ENCODE measurements at places on chromosomes 3 and 15.

DNA sequence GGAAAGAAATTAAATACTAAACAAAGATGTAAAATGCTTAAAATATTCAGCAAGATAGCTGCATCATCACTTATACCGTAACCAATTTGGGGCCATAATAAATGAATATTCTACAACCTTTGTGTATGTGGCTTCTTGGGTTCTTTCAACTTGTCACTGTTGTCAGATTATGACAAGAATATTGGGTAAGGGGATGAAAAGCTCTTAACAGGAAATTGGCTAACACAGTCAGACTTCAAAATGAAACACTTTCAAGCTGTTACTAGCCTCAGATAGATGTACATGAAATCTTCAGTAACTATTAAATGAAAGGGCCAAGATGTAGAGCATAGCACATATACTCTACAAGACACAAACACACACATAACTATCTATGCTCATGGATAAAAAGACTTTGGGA lies 38.7 kb upstream of the ZNF385D start:
- no peak for DNase-seq

DNA sequence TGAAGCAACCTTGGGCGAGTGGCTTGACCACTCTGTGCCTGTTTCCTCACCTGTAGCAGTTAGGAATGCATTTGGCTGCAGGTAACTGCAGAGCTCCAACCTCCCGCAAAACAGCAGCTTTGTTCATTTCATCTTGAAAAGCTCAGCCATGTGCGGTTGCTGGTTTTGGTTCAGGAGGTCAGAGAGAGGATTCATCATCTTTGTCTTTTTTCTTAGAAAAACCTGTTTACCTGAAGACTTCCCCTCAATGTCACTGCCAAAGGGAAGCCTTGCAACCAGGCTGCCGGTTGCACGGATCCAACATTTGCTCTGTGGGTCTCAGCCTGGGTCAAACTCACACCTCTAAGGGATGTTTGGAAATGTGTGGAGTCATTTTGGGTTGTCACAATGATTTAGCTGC lies 16.4 kb upstream of the FURIN start:
- no peak for DNase-seq

DNA sequence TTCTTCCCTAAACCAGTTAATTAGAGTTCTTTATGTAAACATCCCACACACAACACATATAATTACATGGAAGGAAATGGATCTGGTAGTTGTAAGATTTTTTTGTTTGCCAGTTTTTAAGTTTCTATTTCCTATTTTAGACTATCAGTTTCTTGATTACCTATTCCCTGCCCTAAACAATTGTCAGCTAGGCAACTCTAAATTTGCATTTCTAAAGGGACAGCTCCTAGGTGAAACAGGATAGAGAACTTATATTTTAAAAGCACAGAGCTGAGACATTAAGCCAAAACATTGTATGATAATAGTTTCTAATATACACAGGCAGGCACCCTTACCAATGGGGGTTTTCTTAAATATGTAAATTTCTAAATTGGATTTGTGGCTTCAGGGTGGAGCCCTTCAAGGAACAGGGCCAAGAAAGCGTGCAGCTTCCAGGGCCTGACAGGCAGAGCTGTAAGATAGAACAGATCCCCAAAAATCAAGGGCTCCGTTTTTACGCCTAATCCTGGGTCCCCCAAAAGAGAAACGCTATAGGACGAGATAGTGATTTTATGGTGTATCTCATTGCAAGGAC lies 8.9 kb downstream of the LEKR1 start:
- DNase-seq, result no peak

DNA sequence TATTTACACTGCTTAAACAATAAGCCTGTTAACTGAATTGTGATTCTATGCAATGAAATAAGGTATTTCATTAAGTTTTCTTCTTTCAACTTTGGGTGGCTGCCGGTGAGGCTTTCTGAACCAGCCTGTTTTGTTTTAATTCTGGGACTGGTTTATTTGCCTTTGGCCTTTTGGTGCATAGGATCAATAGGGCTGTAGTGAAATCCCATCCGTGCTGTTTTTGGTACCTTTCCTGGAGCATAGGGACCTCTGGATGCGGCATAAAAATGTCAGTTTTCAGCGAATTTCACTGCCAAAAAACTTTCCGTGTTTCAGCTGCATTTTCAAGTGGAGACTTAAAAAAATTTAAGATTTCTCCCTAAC lies 514 bp downstream of the PLS1 start:
- DNase-seq, result no peak

DNA sequence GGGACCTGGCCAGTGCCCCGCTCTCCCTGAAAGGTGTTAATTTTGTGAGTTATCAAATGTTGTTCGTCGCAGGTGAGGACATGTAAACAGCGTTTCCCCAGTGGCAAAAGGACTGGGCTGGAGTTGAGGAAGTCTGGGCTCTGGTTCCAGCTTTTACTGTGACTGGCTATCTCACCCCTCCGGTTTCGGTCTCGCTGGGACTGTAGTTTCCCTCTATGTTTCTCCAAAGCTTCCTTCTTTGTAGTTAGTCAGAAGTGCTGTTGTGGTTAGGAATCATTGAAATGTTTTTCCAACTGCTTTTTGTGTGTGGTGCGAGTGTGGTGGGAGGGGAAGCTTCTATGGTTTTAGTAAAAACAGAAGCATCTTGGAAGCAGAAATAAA lies 990 bp upstream of the CLDN1 start:
- no peak for DNase-seq

DNA sequence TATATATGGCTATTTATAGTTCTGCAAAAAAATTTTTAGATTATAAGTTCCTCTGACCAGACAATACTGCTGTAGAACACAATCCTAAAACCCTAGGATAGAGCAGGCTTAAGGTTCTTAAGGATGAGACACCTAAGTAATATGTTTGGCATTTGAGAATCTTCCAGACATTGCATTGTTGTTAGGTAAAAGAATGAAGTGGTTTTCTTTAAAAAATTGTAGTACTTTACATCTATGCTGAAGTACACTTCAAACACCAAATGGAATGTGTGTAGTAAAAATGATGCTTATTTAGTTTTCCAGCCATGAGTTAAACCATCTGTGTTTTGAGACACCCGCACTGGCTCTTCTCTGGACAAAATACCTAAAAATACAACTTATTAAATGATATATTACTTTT lies 857.7 kb downstream of the OTOL1 start:
- no peak for DNase-seq

DNA sequence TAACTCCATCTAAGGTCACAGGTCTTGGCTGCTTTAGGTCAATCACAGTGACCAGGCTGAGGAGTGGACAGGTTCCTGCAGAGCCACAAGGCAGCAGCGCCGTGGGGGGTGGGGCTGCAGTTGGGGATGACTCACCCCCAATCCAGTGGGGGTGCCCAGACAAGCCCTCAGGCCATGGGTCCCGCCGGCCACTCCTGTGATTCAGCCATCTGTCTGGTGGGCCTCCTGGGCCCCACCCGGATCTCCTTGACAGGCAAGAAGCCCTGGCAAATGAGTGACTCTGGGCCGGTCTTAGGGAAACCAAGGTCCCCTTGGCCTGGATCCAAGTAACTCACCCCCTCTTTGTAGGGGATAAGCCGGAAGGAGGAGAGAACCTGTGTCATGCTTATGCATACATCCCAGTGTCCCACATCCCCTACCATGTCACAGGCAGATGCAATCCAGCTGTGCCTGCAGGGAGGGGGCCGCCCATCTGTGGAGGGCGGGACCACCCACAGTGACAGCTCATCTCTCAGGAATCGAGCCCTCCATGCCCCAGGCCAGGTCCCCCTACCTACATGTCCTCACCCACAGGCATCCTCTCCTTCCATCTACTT lies 495 bp upstream of the COL7A1 start:
- DNase-seq, result no peak

GRCh38 chr15:43487271-43487895 lies 5.6 kb downstream of the TP53BP1 start:
- no peak for DNase-seq

GRCh38 chr15:85639752-85640381 lies 154.9 kb downstream of the KLHL25 start:
- no peak for DNase-seq

GRCh38 chr3:159586571-159587202 lies 401.9 kb upstream of the IL12A start:
- no peak for DNase-seq

DNA sequence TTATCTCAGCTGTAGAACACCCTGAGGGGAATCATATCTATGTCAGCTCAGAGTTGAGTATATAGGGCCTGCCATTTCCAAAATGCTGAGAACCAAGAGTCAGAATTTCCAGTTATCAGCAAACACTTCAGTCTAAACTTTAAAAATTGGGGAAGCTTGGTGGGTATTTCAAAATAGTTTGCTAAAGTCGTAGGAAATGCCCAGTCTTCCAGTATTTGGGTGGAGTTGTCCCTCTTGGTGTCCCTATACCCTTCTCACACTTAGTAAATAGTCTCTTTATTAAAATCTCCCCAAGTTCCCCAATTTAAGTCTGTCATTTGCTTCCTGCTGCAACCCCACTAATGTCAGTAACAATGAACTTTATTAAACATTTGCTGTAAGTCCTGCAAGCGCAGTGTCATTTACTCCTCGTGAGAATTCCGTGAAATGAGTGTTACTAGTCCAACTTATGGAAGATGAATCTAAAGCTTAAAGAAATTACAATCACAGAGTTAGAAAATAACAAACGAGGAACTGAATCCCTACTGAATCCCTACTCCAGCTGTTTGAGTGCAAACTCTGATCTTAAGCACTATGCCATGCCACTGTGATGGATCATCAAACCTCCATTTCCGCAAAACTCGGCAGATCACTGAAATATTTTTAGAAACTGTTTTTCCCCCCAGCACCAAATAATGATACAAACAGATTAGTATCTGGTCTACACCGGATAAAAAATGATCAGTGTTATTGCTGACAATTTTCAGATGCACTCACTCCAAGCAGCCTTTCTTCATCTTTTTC lies 341.7 kb upstream of the PROK2 start:
- DNase-seq, result no peak

- DNase-seq, result no peak
These were observed 55.0 kb upstream of the ABHD10 start for GRCh38 chr3:111923806-111924205.

DNA sequence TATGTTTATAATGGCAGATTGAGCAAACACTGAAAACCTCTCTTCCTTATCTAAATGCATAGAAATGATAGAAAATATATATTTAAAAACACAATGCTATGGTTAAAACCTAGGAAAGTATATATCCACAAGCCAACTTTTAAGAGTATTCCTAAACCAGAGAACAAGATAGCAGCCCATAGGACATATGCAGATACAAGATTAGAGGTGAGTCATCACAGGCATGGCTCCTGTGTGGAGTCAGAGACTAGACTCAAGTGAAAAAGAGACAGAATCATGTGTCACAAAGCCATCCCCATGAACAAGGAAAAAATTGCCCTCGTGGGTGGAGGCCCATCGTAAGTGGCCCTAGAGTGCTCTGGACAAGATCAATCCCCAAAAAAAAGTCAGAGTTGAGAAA lies 199.4 kb upstream of the PPP2R3A start:
- no peak for DNase-seq

DNA sequence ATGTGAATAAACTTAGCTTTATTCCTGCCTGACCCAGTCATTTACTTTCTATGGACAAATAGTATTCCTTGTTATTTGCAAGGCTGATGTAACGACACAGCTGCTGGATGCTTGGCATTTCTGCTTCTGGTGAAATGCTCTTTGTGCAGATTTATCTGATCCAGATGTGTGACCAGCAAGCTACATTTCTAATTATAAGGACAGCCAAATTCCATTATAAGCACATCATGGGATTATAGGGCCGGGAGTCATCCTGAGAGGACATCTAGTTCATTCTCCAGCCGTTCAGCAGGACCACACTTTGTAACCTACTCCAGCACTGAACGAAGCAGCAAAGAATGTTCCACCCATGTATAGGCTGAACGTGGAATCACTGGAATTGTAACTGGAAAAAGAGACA lies 42.9 kb downstream of the FNDC3B start:
- no peak for DNase-seq

DNA sequence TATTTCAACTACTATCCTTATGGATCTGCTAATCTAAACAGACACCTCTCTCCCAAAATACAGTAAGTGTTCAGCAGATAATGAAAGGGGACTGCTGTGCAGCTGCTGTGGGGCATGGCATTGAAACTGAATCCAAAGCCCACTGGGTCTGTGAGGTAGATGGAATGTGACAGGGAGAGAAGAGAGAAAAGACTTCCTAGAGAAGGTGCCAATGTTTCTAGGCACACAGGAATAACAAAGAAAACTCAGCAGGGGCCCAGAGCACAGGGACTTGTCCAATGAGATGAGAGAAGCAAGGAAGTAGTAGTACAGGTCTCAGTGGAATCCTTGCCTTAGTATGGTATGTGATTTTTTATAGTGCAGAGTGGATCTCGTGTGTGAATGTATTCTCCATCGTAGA lies 457.8 kb downstream of the IL5RA start:
- no peak for DNase-seq
